ENCODE measurements at places on chromosomes 1 and 21.

DNA sequence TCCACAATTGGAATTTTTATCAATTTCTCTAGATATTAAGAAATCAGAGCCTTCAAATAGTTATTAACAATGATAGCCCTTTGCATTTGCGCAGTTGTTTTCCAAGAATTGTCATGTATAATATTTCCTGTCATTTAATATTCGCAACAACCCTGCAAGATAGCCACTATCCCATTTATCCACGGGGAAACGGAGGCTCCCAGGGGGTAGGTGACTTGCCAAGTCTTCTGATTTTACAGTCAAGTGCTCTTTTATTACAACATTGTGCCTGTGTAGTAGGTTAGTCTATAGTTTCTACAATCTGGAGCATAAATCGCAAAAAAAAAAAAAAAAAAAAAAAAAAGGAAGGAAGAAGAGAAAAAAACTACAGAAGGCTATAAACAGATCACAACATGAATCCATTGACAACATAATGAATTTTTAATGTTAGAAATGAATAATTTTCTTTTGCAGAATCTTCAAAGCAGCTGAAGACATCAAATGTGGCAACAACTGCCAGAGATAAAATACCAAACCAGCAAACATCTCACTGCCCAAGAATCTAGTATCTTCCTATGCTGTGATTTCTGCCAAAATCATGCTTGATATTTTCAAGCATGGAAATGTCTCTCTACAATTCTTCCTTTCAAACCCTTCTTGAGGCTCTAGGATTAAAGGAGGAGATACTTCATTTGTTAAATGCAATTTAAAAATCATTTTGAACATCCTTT is 125.5 kb downstream of the PTPN14 start:
- no peak for DNase-seq

DNA sequence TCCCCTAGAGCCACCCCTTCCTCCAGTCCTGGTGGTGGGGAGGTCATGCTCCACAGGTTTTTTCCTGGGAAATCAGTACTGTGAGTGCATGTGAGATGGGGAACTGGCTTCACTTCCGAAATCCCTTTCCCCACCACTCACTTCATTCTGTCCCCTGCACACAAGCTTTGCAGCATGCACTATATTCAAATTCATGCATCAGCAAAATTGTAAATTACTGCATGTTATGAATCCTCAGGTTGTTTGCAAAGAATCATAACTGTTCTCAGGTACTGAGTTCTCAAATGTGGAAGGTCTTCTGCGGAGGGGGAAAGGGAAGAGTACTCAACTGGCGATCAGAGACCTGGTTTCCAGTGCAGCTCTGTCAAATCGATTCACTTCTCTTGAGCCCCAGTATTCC is 42.3 kb downstream of the LHX4 start:
- DNase-seq = no peak

DNA sequence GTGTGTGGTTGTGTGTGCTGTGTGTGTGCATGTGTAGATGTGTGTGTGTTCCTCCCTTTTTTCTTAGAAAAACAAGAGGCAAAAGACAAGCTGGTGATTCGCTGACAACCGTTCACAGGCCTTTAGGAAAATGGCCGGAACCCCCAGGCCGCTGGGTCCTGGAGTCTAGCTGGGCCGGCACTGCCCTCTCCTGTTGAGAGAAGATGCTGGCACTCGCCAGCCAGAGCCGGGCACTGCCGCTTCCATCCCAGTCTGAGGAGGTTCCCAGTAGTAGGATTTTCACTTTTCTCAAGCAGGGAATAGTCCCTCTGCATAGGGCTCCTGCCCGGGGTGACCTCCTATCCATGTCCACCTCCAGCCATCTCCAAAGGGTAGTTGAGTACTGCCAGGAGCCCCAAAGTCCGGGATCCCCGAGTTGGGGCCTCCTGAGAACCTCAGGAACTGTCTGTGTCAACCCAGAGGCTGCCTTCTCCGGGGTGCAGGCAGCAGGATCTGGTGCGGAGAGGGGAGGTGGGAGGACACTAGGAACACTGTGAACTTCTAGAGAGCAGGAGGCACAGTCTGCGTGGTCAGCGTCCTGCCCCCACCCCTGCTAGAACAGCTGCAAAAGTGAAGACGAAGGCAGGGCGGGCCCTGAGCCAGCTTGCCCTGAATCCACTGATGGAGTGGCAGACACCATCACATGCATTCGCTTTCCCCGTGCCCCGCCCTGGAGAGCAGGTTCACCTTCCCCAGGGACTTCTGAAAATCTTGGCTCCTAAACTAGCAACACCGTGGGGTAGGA is 44.1 kb upstream of the ARHGEF16 start:
- DNase-seq = peak; percentile 80

DNA sequence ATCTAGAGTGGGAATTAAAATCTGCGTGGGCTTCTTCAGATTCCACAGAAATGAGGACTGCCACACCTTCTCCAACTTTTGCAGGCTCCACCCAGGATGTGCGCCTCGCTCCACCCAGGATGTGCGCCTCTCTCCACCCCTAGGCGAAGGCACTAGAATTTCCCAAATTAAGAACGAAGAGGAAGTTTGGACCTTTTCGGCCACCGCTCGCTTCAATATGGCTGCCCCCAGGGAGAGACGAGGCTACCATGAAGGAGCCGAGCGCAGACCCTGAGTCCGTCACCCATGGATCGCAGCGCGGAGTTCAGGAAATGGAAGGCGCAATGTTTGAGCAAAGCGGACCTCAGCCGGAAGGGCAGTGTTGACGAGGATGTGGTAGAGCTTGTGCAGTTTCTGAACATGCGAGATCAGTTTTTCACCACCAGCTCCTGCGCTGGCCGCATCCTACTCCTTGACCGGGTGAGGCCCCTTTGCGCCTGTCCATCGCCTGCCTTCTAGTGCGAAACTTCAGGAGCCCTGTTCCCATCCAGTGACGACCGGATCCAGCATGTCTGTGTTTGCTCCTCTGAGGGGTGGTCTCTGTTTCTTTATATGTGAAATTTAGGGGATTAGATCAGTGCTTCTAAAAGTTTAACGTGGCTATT is at the start of the genes CRYZ and TYW3:
Gene CRYZ, minus strand, starts transcription at position 91 of the 644 bp plus-strand sequence. CDS start 8,229 bp downstream, outside the sequence.
Gene TYW3, plus strand, starts transcription at position 193 of the 644 bp plus-strand sequence. Its CDS starts 93 bp downstream, at position 286.
- peak; percentile 97 for DNase-seq

- DNase-seq = no peak
Measured at GRCh38 chr1:115265099-115265498, 73.0 kb downstream of the NGF start.

- no peak for DNase-seq
Measured at GRCh38 chr1:108556499-108556898, 3.4 kb upstream of the EEIG2 start.

- no peak for DNase-seq
Measured at GRCh38 chr1:47212636-47213229, 19.3 kb downstream of the TAL1 start.

GRCh38 chr1:113282008-113282892 is 108.1 kb upstream of the MAGI3 start:
- DNase-seq = no peak

DNA sequence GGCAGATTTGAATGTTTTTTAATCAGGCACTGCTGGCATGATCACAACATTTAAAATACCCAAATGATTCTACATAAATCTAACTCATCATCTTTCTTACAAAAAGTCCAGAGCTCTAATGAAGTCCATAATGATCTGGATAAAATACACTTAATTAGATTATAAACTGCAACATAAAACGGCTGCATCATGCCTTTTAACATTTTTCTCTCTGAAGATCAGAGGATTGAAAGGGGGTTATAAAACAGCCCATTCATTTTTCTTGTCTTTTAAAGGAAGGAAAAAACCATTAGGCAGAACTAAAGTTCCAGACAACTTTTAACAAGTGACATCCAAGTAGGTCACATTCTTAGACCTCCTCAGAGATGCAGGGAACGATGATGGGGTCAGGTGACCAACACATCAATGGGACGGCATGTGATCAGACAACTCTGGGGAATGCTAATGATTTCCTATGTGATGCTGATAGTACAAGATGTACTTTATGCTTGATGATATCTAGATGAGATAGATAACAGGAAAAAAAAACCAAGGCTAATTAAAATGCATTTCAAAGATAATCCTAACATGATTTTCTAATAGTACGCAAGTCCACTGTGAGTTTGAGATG is 455.1 kb downstream of the SMYD3 start:
- no peak for DNase-seq

- DNase-seq = no peak
Measured at GRCh38 chr1:151621351-151621750, 9.5 kb downstream of the SNX27 start.

- DNase-seq = no peak
Measured at GRCh38 chr1:61142726-61143500, 60.6 kb downstream of the NFIA start.

GRCh38 chr1:63413394-63413793 is 46.0 kb downstream of the ALG6 start:
- DNase-seq = no peak

DNA sequence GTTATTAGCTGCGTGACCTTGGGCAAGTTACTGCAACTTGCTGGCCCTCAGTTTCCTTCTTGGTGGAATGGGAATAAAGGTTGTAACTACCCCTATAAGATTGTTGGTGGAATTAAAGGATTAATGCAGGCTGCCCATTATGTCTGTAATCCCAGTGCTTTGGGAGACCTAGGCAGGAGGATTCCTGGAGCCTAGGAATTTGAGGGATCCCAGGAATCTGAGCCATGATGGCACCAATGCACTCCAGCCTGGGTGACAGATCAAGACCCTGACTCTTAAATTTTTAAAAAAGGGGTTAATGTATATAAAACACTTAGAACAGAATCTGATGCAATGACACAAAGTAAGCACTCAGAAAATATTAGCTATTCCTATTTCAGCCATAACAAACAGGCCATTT is 67.3 kb downstream of the PTGER3 start:
- DNase-seq = no peak

- DNase-seq = peak; percentile 83
Measured at GRCh38 chr1:22611530-22611947, 24.9 kb upstream of the C1QA start.

- DNase-seq = no peak
Measured at GRCh38 chr1:227944090-227944930, 3.4 kb downstream of the WNT9A start.

- DNase-seq = no peak
Measured at GRCh38 chr1:26553942-26554682, 24.6 kb downstream of the RPS6KA1 start.

DNA sequence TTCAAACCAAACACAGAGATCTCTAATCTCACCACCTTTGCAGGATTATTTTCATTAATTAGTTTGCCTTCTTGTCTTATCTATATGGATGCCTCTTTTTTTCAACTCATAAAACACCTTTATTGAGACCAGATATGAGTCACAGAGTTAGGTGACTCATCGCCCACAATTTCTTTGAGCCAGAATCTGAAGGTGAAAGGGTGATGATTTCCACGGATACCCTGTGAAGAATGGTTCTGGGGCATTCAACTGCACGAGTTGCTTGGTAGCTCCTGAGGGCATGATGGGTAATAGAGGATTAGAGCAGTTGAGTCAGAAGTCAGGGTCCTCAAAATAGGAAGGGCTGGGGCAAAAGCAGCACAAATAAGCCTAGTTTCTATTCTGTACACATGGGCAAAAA is 128.2 kb downstream of the TBX19 start:
- peak; percentile 80 for DNase-seq

- DNase-seq = peak; percentile 95
Measured at GRCh38 chr1:158019171-158019868, 25.9 kb downstream of the KIRREL1 start.

- DNase-seq = no peak
Measured at GRCh38 chr1:7366286-7366954, 404.7 kb upstream of the VAMP3 start.

GRCh38 chr1:71647513-71648300 is 566.9 kb upstream of the ZRANB2 start:
- no peak for DNase-seq

DNA sequence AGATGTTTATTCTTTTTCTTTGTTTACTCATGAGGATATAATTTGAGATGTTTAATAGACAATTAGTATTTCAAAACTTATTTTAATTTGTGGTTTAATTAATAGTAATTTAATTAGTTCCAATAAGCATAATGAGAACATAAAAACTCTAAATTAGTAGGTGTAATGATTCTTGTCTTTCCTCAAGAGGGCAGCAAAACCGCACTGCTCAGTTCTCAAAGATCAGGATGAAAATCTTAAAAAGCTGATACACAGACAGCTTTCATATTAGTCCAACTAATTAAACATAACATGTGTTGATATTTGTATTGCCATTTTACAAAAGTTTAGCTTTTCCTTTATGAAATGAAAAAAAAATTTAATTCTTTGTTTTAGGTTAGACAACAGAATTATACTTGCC is 106.7 kb upstream of the C21orf91 start:
- DNase-seq = no peak

GRCh38 chr1:8497210-8497819 is 179.4 kb downstream of the SLC45A1 start:
- no peak for DNase-seq

- DNase-seq = no peak
Measured at GRCh38 chr1:58123051-58123450, 423.5 kb downstream of the OMA1 start.

DNA sequence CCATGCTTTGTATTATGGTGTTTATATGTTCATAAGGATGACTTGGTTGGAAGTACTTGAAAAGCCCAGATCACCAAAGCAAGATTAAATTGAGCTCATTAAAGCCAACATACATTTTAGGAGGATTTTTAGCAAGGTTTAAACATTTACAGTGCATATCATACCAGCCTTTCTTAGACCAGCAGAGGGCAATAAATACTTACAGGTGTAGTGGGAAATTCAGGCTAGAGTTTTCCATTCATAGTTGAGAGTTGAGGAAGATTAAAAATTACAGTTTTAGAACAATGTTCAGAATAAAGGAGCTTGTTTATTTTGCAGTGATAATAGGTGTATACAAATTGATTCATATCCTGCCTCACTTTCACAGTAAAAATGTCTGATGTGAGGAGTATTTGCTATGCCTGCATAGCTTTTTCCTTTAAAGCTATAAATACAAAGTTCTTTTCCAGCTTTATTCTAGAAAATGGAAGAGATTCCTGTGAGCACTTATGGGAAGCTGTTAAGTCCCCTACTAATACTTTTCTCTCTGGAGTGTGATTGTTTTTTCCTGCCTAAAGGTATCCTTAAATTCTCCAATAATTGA is 35.3 kb downstream of the DTL start:
- DNase-seq = peak; percentile 10

- no peak for DNase-seq
Measured at GRCh38 chr1:47213230-47213963, 18.6 kb downstream of the TAL1 start.

GRCh38 chr1:183600136-183600535 is 9.9 kb upstream of the NCF2 start:
- peak; percentile 36 for DNase-seq

DNA sequence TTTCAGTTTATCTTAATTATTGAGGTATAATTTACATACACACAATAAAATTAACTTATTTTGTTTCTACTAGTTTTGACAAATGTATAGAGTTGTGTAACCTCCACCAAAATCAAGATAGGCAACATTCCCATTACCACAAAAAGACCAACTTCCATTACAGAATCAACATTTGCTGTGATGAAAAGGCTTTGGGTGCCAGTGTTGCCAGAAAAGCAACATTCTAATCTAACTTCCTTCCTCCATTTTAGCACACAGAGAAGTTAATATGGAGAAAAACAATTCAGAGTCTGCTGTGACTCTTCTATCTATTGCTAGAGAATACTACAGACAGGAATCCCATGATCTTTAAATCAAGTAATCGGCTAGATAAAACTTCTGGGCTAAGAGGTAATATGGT is 245.3 kb downstream of the RERE start:
- DNase-seq = no peak

Measured in Daoy (cell line).